ENCODE measurements at places on chromosomes 7 and 10.

- no peak for DNase-seq
These were observed 1.2 kb downstream of the EZH2 start for GRCh38 chr7:148882841-148883265.

GRCh38 chr10:22611425-22612115 is 102.8 kb downstream of the PIP4K2A start:
- no peak for DNase-seq

DNA sequence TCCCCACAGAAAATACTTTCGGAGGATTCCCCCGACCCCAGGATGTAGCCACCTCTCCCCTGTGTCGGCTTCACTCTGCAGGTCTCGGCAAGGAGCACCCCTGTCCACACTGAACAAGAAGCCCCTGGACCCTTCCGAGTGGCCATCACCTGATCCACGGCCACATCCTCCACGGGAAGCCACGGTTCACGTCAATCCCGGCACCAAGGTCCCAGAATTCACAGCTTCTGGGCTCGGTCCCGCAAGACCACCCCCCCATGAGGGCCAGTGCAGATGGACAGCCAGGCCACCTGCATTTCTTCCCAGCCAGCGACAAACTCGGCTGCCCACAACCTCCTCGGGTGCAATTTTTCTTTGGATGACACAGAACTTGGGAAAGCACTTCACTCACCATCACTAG is 199.6 kb downstream of the PTPRN2 start:
- no peak for DNase-seq

GRCh38 chr10:96244354-96244753 is 27.0 kb downstream of the BLNK start:
- no peak for DNase-seq

DNA sequence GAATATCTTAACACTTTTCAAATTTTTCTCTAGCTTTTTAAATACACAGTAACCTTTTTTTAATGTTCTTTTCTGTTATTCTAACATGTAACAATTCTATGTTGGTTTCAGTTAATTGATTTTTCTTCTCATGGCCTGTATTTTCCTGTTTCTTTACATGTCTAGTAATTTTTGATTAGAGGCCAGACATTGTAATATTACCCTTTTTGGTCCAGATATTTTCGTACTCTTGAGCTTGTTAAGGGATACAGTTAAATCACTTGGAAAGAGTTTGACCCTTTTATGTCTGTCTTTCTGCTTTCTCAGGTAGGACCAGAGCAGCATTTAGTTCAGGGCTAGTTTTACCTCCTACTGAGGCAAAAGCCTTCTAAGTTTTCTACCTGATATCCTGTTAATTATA is 45.0 kb downstream of the BICC1 start:
- DNase-seq, result no peak

GRCh38 chr7:132941428-132941827 is 140.5 kb downstream of the CHCHD3 start:
- DNase-seq, result no peak

- no peak for DNase-seq
These were observed 12.3 kb downstream of the AKR1C3 start for GRCh38 chr10:5106553-5106952.

- no peak for DNase-seq
These were observed 1.9 kb upstream of the TRPV6 start for GRCh38 chr7:142887282-142888015.

GRCh38 chr10:48556065-48556464 is 48.8 kb downstream of the ARHGAP22 start:
- no peak for DNase-seq

DNA sequence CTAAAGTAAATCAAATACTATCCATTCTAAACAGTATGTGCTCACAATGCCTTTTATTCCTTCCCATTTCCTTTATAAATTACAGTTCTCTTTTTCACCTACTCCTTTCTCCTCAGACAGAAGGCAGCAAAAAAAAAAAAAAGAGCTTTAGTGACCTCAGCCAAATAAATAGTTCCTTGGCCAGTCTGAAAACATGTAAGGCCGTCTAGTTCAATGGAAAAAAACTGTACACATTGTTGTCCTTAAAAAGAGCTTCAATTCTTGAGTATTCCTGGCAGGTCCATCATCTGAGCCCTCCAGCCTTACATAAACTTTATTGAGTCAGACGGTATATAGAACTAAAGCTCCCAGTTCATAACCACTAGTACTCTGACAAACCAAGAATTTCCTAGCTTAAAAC is 185.4 kb downstream of the CACNA2D1 start:
- no peak for DNase-seq

DNA sequence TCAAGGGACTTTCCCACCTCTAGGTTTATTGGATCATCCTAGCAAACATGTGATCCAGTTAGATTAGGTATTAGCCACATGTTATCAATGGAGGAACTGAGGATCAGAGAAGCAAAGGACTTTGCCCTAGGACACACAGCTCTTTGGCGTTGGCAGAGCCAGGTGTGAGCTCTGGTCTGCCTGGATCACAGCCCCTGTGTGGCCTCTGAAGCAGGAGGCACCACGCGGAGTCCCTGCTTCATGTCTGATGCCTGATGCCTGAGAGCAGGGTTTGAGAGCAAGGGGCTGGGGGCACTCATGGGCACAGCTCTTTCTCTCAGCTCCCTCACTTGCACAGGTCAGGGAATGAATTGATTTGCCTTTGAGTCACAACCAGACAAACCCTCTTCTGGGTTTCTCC is 64.7 kb upstream of the CTBP2 start:
- no peak for DNase-seq

GRCh38 chr7:14836571-14837189 is 65.9 kb downstream of the DGKB start:
- peak; percentile 71 for DNase-seq

GRCh38 chr7:148289630-148290029 is 300.9 kb upstream of the C7orf33 start:
- no peak for DNase-seq

- DNase-seq, result no peak
These were observed 64.0 kb downstream of the LRRC4 start for GRCh38 chr7:127967281-127967680.

DNA sequence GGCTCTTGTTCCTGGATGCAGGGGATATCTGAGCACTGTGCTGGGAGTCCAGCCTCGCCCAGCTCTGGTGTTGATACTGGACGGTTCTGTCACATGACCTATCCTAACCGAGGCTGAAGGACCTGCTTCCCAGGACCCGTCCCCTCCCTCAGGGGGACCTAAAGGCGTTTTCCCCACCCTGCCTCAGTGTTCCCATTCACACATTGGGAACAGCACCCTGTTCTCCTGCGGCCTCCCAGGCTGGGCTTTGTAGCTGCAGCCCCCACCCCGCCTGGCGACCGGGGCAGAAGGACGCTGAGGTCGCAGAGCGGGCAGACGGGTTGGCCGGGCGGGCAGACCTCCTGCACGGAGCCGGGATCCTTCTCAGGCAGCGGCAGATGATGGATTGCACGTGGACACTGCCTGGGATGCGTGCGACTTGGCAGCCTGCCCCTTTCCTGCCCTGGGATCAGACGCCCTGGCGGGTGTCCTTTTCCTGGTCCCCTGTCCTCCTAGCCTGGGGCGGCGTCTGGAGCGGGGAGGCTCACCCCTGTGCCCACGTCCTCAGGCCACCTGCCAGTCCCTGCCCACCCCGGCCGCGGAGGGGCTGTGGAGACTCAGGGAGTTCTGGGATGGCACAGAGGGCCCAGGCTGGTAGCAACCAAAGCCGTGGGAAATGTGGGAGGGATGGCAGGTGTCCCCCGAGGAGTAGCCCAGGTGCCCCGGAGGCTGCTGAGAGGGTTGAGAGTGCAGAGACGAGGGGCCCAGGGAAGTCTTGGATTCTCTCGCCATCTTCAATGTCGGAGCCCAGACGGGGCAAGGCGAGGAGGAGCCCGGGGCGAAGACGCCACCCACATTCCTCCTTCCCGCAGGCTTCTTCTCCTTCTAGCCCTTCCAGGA is 17.2 kb upstream of the PSMG3 start:
- DNase-seq, result no peak

GRCh38 chr10:28411648-28412047 is 108.8 kb upstream of the MPP7 start:
- DNase-seq, result no peak

GRCh38 chr10:11011984-11012383 is 5.7 kb upstream of the CELF2 start:
- DNase-seq, result no peak

- no peak for DNase-seq
These were observed 171.1 kb downstream of the GRM3 start for GRCh38 chr7:86814661-86815379.

- DNase-seq, result no peak
These were observed 184.2 kb downstream of the GPAM start for GRCh38 chr10:111999205-111999914.

DNA sequence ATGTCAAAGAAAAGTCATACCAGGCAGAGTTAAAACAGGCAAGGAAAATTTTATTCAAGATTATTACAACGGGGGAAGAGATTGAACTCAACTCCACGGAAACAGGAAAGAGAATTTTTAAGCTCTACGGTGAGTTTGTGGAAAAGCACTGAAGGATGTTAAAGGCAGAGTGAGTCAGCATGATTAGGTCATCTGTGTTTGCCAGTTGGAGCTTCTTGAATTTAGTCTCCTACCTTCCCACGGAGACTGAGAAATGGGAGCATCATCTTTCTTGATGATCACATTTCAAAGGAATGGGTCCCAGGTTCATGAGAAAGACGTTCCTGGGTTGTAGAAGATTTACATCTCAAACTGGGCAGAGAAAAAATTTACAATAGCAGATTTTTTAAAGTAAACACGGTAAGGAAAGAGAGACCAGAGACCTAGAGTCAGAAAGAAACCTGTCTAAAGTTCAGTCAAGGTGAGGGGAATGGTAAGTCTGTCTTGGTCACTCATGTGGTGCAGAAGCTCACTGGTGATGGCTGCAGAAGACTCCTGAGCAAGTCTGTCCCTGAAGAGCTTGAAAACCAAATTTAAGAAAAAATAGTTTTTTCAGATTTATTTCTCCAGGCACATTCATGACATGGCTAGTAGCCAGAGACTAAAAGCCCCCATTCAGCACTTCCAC is 516.9 kb upstream of the LRRN3 start:
- DNase-seq, result peak; percentile 53

DNA sequence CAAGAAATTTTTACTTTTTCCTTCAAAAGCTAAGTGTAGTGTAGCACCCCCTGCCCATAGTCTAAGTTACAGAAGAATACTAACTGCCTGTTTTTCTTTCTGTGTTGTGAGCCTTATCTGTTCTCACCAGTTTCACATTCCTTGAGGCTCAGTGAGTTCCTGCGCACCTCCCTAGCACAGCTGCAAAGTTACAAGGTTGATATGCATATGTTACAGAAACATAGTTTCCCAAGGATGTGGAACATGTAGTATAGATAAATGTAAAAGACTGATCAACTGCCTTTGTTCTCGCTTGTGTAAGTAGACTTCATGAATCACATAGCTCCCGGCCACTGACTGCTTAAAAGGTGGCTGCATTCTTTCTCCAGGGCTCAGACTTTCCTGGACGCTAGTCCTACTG is 6.7 kb upstream of the ZNF33B start:
- DNase-seq, result no peak

GRCh38 chr10:501596-501995 is 187.9 kb downstream of the DIP2C start:
- DNase-seq, result no peak

DNA sequence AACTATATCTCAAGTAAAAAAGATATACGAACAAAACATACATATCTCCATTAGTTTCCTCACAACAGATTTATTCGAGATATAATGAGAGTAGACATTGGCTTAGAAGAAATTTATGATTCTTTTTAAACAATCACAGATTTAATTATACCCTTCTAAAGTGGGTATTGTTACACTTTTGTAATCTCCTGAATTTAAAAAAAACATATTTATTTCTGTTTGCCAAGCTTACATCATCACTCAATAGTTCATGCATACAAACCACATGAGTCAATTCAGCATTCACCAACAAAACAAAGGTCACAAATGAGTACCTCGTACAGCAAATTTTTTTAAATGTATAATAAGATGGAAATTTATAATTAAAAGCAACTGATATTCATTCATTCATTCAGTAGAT is 17.6 kb downstream of the LRRN3 start:
- DNase-seq, result no peak

GRCh38 chr10:90418869-90419652 is 438.8 kb downstream of the HTR7 start:
- peak; percentile 78 for DNase-seq

GRCh38 chr10:77872151-77872946 is 54.2 kb downstream of the DLG5 start:
- peak; percentile 70 for DNase-seq

- no peak for DNase-seq
These were observed 78.3 kb downstream of the SH3PXD2A start for GRCh38 chr10:103776878-103777591.

DNA sequence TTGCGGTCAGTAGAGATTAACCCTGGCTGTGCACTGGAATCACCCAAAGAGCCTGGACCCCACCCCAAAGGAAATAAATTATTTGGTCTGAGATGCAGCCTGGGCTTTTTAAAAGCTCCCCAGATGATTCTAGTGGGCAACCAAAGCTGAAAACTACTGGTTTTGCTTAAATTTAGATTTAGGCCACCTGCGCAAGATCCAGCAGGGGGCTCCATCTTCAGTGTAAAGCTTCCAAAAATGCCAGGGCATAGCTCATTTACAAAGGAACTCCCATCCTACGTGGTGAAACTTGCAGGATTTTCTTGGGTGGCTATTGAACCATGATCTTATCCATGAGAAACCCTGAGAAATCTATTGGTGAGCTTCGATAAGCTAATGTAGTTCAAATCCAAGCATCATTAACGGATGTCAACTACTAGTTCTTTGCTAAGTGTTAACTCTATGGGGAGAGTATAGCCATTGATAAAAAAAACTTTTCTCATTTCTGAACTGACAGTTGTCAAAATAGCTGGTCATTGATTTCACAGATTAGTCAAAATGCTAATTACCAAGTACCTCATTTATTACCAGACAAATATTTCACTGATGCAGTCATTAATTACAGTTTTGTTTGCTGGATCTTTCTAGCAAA is 315.3 kb downstream of the LHFPL3 start:
- no peak for DNase-seq

- DNase-seq, result no peak
These were observed 429.1 kb downstream of the RPS24 start for GRCh38 chr10:78462726-78463228.

GRCh38 chr7:37832194-37832593 is 16.2 kb upstream of the NME8 start:
- no peak for DNase-seq

- no peak for DNase-seq
These were observed 45.3 kb downstream of the ZNRF2 start for GRCh38 chr7:30329716-30330115.

All from astrocyte of the cerebellum (primary cell).